ENCODE measurements at places on chromosomes 16 and 17.
A peak's percentile ranks its signal among the peaks of the same experiment; 100 is the strongest.

GRCh38 chr17:17387498-17388362, 84.6 kb downstream of the NT5M start:
- no peak for DNase-seq

GRCh38 chr17:4488989-4489595, 9.6 kb upstream of the SPNS2 start:
- no peak for DNase-seq

- DNase-seq = no peak
Measured at GRCh38 chr17:33387406-33387805, 94.3 kb upstream of the ASIC2 start.

DNA sequence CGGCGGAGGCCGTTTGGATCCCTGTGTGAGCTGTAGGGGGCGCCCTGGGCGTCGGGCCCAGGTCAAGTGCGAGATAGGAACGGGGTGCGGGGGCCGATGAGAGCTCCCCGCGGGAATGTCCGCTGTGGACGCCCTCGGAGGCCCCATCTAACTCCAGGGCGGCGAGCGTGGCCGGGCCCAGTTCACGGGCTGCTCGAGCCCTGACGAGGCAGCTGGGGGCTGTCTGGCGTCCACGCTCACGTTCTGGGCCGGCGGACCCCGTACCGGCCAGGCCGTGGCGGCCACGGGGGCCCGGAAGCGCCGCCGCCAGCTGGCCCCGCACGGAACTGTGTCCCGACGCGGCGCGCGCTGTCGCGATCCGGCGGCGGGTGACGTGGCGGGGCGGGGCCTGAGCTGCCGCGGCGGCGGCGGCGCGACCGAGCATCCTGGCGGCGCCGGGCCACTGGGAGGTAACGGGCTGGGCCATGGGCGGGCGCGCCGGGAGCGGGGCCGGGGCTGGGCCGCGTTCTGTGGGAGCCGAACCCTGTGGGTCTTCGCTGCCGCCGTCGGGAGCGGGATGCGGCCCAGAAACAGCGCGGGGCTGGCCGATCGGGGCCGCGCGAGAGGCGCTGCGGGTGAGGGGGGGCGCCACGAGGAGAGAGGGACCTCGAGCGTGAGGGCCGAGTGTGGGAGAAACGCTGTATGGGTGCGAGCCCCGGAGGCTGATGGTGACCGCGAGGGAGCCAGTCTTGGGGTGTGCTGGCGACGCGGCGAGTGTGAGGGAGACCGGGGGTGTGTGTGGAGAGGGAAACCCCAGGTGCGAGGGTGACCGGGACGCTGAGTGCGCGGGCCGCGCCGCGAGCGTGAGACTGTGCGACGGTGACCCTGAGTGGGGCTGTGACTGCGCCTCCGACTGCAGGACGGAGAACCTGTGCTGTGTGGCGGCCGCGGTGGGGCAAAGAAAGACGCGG, at the start of gene SLC7A6:
Gene SLC7A6 (plus strand): TSS at position 399 of the 950 bp plus-strand sequence. CDS start 10,201 bp downstream, outside the sequence.
- peak; percentile 89 for DNase-seq

DNA sequence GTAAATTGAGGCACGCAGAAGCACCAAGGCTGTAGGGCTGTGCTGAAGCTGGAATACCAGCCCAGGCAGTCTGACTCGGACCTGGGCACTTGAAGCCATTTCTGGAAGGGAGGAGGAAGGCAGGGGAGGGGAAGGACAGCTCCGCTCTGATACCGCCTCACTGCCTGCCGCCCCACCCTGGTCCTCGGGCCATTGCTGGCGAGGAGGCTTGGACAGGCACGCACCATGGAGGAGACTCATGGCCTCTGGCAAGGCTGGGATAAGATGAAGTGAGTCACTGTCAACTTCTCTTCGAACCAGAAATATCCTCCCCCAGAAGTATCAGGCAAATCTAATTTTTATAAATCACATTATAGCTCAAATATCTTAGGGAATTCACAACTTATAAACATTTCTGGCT, 81.3 kb downstream of the SDK2 start:
- DNase-seq = no peak

GRCh38 chr17:80636361-80637018, 91.9 kb downstream of the RPTOR start:
- DNase-seq = no peak

- DNase-seq = no peak
Measured at GRCh38 chr17:55909776-55910175, 158.9 kb downstream of the PCTP start.

GRCh38 chr17:48001197-48001596, 30.3 kb downstream of the CDK5RAP3 start:
- DNase-seq = no peak

DNA sequence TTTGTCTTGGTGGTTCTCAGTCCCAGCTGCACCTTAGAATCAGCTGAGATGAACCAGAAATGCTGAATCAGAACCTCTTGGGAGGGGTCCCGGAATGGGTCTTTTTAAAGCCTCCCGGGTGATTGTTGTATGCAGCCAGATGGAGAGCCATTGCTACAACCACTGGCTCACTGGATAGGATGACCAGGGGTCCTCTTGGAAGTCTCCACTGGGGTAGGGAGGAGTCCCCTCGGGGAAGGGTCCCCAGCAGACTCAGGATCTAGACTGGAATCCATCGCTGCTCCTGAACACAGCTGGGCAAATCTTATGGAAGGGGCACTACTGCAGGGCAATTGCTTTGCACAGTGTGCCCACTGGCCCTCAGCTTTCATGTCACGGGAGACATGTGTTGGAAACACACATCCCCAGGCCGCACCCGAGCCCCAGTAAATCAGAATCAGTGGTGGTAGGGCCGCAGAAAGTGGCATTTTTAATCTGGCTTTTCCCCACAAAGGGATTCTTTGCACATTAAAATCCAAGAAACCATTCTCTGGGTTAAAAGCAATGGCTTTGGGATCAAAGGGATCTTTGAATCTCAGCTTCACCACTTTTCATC, 117.3 kb downstream of the IRX5 start:
- no peak for DNase-seq

DNA sequence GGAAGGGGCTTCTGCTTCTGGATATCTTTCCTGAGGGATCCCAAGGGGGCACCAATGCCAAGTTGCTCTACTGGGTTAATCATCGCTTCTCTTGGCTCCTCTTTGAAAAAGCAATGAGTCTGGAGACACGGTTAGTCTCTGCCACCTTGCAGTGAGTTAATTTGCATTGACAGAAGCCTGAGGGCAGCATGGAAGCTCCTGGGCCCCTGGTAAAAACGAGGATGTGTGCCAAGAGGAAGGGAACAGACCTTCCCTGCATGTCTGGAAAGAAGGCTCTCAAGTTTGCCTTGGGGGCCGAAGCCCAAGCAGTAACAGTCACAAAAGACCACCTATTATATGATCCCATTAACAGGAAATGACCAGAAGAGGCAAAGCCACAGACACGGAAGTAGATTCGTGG, 86.7 kb downstream of the IRX5 start:
- no peak for DNase-seq

DNA sequence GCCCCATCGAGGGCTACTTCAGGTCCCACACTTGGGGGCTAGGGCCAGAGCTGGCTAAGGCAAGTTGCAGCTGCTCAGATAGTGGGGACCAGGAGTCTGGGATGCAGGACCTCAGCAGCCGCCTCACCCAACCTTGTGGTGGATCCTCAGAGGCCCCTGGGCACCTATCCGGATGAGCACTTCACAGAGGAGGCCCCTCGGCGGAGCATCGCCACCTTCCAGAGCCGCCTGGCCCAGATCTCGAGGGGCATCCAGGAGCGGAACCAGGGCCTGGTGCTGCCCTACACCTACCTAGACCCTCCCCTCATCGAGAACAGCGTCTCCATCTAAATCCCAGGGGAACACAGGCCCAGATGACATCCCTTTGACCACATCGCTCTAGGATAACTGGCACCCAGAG, 9.4 kb downstream of the ALOX15B start:
- DNase-seq = no peak

DNA sequence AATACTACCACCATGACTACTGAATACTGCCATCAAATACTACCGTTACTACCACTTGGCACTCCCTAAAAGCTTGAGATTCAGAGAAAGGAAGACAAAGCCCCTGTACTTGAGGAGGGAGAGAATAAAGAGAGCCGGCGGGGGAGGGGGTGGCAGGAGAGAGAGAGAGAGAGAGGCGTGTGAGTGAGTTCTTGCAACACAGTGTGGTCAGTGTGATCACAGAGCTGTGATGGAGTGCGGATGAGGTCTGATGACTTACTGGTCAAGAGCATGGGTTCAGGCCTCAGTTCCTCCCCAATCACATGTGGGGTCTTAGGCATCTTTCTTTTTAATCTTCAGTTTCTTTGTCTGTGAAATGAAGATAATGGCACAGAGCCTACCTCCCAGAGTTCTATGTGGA, 19.2 kb downstream of the PRKCB start:
- DNase-seq = no peak

- DNase-seq = no peak
Measured at GRCh38 chr17:39787041-39787440, 49.3 kb downstream of the GRB7 start.
